ENCODE measurements at places on chromosomes 11 and 22.

- DNase-seq, result no peak
Observed at GRCh38 chr11:34537636-34538035, 24.0 kb upstream of the ELF5 start.

DNA sequence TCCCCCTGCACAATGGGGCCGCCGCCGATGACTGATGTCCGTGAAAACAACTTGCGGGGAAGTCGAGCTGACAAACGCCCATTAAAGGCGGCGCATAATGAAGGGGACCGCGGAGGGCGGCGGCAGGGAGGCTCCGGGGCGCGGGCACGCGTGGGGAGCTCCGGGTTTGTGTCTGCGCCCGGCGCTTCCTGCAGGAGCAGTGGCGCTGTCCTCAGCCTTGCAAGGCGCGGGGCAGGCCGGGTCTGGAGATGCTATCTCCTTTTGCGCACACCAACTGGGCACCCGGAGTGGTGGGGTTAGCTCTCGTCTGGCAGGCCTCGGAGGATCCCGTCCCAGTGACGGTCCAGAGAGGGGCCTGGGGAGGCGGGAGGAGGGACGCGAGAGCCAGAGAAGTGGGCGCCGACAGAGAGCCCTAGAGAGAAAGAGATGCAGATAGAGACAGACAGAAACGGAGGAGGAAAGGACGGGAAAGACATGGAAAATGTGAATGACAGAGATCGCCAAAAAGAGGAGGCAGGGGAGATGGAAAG, 390 bp upstream of the FGF3 start:
- DNase-seq, result no peak

- no peak for DNase-seq
Observed at GRCh38 chr11:44445500-44446365, 119.7 kb upstream of the CD82 start.

DNA sequence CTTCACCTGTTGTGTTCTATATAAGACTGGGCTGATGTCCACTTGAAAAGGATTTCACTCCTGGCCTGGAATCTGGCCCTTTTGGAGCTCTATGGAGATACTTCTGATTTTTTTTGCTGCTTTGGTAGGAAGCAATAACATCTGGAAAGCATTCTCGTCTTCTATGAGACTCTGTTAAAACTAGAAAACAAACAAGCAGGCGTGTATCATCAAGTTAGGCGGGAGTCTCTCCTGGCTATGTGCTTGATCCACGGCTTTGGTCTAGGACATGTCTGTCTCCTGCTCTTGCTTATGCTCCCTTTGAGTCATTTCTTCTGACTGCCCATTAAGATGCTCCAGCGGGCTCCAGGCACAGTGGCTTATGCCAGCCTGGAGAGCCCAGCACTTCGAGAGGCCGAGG, 121.4 kb upstream of the TTC12 start:
- DNase-seq, result no peak

GRCh38 chr11:73126804-73127480, 15.2 kb downstream of the FCHSD2 start:
- DNase-seq, result no peak

DNA sequence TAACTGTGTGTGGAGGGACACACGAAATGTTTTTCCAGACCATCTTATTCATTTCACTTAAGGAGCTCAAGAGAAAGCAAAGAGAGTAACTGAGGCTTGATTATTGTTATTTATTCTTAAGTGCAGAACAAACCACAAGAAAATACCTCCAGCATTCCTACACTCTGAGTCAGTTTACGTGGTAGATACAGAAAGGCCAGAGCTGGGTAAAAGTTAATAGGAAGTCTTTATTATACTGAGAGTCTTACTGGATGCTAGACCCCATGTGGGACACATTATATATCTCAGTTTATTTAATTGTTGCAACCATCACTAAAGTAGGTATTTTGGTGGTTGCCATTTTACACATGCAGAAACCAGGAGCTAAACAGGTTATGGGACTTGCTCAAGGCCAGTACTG, 261.4 kb upstream of the POU2AF2 start:
- no peak for DNase-seq

Data from CD14-positive monocyte (primary cell).